ENCODE measurements at places on chromosomes 2 and 18. TPM values are rescaled to one million over a fixed set of nuclear protein-coding genes. Genes with fewer than 3 reads are reported as not detected.

SNORC gene
- 1.6 TPM for total RNA-seq

PPP1R1C gene
- total RNA-seq, result 0.27 TPM

TUBA4B gene
- total RNA-seq, result not detected

TUBA3E gene
- total RNA-seq, result not detected

TOGARAM2 gene
- not detected for total RNA-seq

HDHD2 gene
- 9.6 TPM for total RNA-seq

ACMSD gene
- total RNA-seq, result not detected

CYS1 gene
- not detected for total RNA-seq

Measured in mammary microvascular endothelial cell (primary cell).